ENCODE measurements at places on chromosomes 5 and 9.

- DNase-seq, result no peak
- peaks cover 31% of the 10 kb centered on the region for H3K4me1 ChIP-seq
- H3K36me3 ChIP-seq, result no peaks in the 10 kb centered on the region
- H3K27me3 ChIP-seq, result no peaks in the 10 kb centered on the region
These were observed 123.3 kb upstream of the SLC12A2 start for GRCh38 chr5:127960270-127960691.

DNA sequence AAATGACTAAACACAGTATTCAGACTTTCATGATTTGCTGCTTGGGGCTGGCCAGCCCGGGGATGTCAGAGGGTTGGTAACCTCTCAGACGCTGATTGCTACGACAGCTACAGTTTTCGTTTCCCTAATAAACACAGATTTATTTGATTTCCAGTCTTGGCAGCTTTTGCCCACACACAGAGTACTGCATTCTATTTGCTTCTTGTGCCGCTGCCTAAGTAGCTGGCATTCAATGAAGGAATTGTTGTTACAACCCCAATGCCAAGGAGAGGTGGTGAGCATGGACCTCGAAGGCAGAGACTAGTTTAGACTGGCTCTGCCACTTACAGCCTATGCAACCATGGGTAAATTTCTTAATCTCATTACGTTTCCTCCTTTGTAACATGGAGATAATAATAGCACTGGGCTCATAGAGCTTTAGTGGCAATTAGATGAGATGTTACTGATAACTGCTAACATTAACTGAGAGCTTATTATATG is 247.1 kb upstream of the PANK3 start:
- H3K4me3 ChIP-seq, result no peak overlapping the region
- H3K36me3 ChIP-seq, result no peaks in the 10 kb centered on the region
- H3K27me3 ChIP-seq, result no peaks in the 10 kb centered on the region
- no peak overlapping the region for H3K27ac ChIP-seq
- no peak for DNase-seq
- H3K4me1 ChIP-seq, result no peaks in the 10 kb centered on the region

GRCh38 chr9:135108831-135109510 is 21.5 kb downstream of the OLFM1 start:
- H3K27ac ChIP-seq, result no peak overlapping the region
- DNase-seq, result no peak
- H3K36me3 ChIP-seq, result no peaks in the 10 kb centered on the region
- H3K4me1 ChIP-seq, result peaks cover 4% of the 10 kb centered on the region
- H3K4me3 ChIP-seq, result no peak overlapping the region

- no peak overlapping the region for H3K27ac ChIP-seq
- H3K36me3 ChIP-seq, result no peaks in the 10 kb centered on the region
- DNase-seq, result no peak
- H3K27me3 ChIP-seq, result no peaks in the 10 kb centered on the region
These were observed 74.0 kb upstream of the SPTLC1 start for GRCh38 chr9:92188969-92189781.

GRCh38 chr9:98911042-98911441 is 32.7 kb upstream of the COL15A1 start:
- H3K4me3 ChIP-seq, result no peak overlapping the region
- no peaks in the 10 kb centered on the region for H3K27me3 ChIP-seq
- no peak overlapping the region for H3K27ac ChIP-seq
- DNase-seq, result no peak
- H3K4me1 ChIP-seq, result peaks cover 16% of the 10 kb centered on the region

DNA sequence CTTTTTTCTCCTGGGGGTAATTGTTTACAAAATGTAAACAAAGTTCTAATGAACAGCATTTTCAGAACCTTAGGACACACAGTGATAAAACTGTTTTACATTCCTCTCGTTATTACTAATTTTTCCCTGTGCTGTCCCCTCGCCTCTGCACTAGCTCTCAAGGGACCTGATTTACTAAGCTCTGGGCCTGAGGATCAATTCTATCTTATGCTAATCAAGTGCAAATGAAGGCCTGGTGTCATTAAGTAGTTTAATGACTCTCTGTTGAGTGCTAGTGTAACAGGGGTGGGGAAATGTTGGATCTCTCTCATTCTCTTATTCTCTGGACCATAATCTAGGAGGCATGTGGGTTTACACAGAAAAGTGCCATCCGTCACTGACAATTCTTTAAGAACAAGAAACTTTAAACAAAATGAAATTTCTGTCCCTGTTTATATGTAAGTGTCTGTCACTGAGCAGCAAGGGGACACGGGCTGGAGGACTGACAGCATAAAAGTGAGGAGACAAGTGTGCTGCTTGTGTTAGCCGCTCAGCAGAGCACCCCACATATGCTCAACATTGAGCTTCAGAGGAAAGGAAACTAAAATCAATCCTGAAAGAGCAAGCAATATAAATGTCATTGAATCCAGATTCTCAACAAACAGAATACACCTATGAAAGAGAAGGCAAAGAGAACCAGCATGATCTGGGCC is 115.4 kb downstream of the WDR41 start:
- no peak for DNase-seq
- H3K27ac ChIP-seq, result no peak overlapping the region
- H3K36me3 ChIP-seq, result no peaks in the 10 kb centered on the region
- H3K4me1 ChIP-seq, result no peaks in the 10 kb centered on the region
- H3K4me3 ChIP-seq, result no peak overlapping the region
- no peaks in the 10 kb centered on the region for H3K27me3 ChIP-seq

- no peaks in the 10 kb centered on the region for H3K27me3 ChIP-seq
- H3K36me3 ChIP-seq, result no peaks in the 10 kb centered on the region
- no peak overlapping the region for H3K4me3 ChIP-seq
- no peaks in the 10 kb centered on the region for H3K4me1 ChIP-seq
- DNase-seq, result no peak
- no peak overlapping the region for H3K27ac ChIP-seq
These were observed 169.5 kb upstream of the HAPLN1 start for GRCh38 chr5:83889971-83890745.

DNA sequence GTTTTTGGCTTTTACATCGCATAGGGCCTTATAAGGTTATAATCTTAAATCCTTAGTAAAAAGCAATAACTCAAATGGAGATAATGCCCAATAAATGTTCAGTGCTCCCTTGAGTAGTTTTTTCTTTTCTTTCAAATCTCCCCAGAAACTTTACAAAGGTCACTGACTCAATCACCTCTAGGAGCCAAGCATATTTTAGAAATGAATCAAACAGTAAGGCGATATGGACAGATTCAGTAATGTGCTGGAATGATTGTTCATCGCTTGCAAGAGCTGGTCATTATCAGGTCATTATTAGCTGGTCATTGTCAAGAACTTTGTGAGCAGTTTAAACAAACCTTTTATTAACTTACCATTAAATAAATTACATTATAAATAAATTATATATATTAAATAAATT is 130.4 kb upstream of the SLIT3 start:
- DNase-seq, result no peak
- no peaks in the 10 kb centered on the region for H3K36me3 ChIP-seq
- H3K27ac ChIP-seq, result no peak overlapping the region
- H3K4me3 ChIP-seq, result no peak overlapping the region

DNA sequence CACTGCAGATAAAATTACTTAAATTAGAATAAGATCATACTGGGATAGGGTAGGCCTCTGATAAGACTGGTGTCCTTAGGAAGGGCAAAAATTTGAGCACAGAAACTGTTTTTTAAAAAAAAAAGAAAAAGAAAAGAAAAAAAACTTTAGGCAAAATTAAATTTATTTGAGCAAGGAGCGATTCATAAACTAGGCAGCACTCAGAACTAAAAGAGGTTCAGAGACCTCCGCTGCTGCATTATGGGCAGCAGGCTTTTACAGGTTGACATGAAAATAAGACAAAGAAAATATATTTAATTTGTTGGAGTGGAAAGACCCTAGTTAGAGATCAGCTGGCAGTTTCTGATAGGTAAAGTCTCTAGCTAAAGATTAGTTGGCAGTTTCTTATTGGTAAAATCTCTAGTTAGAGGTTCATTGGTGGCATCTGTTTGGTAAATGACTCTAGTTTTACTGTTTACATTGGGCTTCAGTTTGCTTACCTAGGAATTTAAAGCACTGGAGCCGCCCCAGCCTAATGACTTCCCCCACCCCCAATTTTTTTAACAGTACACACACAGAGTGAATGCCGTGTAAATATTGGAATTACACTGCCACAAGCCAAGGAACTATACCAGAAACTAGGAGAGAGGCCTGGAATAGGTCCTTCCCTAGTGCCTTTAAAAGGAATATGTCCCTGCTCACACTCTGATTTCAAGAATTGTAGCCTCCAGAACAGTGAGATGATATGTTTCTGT is 4.5 kb upstream of the PLPP6 start:
- H3K27ac ChIP-seq, result no peak overlapping the region
- no peaks in the 10 kb centered on the region for H3K36me3 ChIP-seq
- peaks cover 6% of the 10 kb centered on the region for H3K4me1 ChIP-seq

GRCh38 chr5:61907995-61908394 is 398.0 kb upstream of the KIF2A start:
- H3K36me3 ChIP-seq, result no peaks in the 10 kb centered on the region
- no peaks in the 10 kb centered on the region for H3K27me3 ChIP-seq
- H3K4me1 ChIP-seq, result no peaks in the 10 kb centered on the region
- H3K4me3 ChIP-seq, result no peak overlapping the region
- no peak overlapping the region for H3K27ac ChIP-seq
- no peak for DNase-seq

GRCh38 chr5:135916638-135917263 is 21.1 kb upstream of the IL9 start:
- DNase-seq, result no peak
- H3K36me3 ChIP-seq, result no peaks in the 10 kb centered on the region
- H3K27me3 ChIP-seq, result peaks cover 15% of the 10 kb centered on the region
- H3K27ac ChIP-seq, result no peak overlapping the region
- no peak overlapping the region for H3K4me3 ChIP-seq

GRCh38 chr9:107647611-107648010 is 158.0 kb upstream of the KLF4 start:
- H3K27me3 ChIP-seq, result no peaks in the 10 kb centered on the region
- H3K4me3 ChIP-seq, result no peak overlapping the region
- H3K36me3 ChIP-seq, result no peaks in the 10 kb centered on the region
- no peak overlapping the region for H3K27ac ChIP-seq
- DNase-seq, result no peak

- H3K27ac ChIP-seq, result no peak overlapping the region
- H3K4me3 ChIP-seq, result no peak overlapping the region
- H3K36me3 ChIP-seq, result no peaks in the 10 kb centered on the region
- H3K4me1 ChIP-seq, result no peaks in the 10 kb centered on the region
These were observed 53.0 kb upstream of the RFX3 start for GRCh38 chr9:3578786-3579185.

- H3K4me1 ChIP-seq, result no peaks in the 10 kb centered on the region
- H3K36me3 ChIP-seq, result no peaks in the 10 kb centered on the region
- no peaks in the 10 kb centered on the region for H3K27me3 ChIP-seq
- DNase-seq, result no peak
- no peak overlapping the region for H3K4me3 ChIP-seq
- no peak overlapping the region for H3K27ac ChIP-seq
These were observed 152.8 kb upstream of the DAP start for GRCh38 chr5:10913841-10914240.

- H3K4me3 ChIP-seq, result no peak overlapping the region
- H3K36me3 ChIP-seq, result no peaks in the 10 kb centered on the region
- H3K27me3 ChIP-seq, result no peaks in the 10 kb centered on the region
- H3K4me1 ChIP-seq, result no peaks in the 10 kb centered on the region
- no peak for DNase-seq
These were observed 479.5 kb downstream of the TAF11L14 start for GRCh38 chr5:18113721-18114120.

DNA sequence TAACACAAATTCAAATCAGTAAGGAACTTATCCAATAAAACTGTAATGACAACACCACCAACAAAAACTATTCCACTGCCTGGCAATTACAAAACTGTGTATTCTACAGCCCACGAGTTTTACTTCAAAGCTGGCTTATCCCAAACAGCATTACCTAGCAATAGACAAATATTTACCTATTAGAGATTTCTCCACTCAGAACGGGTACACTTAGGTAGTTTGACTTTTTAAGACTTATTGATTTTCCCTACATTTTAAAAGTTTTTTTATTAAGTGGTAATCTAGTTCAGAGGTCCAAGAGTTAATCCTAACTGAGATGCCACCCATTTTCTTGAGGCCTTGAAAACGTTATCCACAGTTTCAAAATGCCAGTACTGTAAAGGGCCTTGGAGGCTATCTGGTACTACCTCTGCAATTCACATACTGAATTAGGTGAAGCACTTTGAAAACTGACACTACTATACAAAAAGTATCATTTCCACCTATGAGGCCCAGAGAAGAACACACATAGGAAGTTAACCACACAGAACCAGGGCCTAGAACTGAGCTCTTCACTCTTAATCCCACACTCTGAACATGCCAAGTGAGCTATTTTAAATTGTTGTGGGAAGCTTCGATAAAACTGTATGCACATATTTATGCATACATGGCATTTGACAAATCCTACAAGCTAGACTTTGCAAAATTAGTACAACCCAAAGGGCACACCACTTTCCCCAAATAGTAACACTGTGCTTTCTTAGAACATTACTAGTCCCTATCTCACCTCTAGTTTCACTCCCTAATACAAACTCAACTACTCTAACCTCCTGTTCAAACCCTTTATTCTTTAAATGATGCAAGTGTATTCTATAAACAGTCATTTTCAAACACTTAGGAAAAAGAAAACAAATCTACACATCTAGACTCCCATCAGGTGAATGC is 2.1 kb downstream of the NADK2 start:
- DNase-seq, result no peak

DNA sequence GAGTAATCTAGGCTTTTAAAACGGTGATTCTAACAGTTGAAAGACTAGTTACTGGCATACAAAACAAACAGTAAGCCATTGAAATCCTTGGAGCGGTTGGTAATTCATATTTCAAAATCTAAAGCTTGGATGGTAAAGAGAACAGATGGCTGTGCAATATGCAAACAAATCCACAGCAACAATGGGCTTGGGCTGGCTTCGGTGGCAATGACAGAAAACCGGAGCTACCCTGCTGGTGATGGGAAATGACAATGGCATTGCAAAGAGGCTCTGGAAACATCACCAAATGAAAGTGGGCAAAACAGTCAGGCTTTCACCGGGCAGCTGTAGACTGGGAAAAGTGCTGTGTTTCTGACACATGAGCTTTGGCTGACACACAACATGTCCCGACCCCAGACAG is 42.2 kb downstream of the MED27 start:
- no peaks in the 10 kb centered on the region for H3K36me3 ChIP-seq
- H3K4me3 ChIP-seq, result no peak overlapping the region
- DNase-seq, result no peak

DNA sequence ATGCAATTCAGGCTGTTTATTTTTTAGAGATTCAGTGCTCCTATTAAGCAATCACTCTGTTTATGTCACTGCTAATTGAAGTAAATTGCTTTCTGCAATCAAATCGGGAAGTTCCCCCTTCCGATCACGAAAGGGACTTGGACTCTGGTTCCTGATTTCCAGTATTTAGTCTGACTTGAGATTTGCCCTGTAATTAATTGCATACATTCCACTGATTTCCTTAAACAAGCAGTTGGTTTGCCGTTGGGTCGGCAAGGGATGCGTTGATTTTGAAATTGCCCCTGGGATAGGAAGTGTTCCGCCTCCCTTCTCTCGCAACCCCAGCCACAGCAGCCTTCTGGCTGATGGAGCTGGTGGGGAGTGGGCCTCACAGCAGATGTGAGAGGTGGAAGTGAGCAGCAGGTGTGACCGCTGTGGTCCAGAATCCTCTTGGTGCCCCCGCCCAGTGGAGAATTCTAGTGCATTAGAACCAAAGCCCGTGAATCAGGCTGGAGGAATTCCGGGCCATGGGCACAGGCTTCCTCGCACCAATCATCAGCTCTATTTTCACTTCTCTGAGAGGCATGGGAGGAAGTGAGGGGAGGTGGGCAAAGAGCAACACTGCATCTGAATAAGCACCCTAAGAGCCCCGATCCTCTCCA is 102.5 kb downstream of the SPRY4 start:
- no peaks in the 10 kb centered on the region for H3K27me3 ChIP-seq
- H3K4me1 ChIP-seq, result no peaks in the 10 kb centered on the region
- H3K36me3 ChIP-seq, result no peaks in the 10 kb centered on the region
- no peak for DNase-seq
- H3K4me3 ChIP-seq, result no peak overlapping the region
